ENCODE measurements at places on chromosomes 7 and 10.

DNA sequence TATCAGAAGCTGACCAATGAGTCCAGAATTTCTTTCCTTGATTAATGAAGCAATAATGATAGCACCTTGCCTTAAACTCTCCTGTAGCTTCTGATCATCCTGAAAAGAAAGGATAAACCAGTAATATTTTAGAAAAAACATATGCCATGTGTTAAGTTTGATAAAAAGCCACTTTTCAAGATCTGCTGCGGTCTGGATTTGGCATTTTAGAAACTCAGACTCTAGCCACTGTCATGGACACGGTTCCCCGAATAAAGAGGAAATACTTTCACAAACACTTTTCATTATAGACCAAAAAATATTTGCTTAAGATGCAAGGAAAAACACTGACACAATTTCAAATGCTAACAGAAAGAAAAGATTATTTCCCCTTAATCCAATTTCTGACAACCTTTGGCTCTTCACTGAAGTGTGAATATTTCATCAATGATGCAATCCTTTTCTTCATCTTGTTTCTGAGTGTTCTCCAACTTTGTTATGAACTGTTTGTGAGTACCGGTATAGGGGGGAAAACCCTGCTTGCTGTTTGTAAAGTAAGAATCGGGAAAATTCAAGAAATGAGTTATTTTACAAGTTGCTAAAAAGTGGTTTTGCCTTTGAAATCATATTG lies 329.5 kb downstream of the CRPPA start:
- DNase-seq, result no peak

DNA sequence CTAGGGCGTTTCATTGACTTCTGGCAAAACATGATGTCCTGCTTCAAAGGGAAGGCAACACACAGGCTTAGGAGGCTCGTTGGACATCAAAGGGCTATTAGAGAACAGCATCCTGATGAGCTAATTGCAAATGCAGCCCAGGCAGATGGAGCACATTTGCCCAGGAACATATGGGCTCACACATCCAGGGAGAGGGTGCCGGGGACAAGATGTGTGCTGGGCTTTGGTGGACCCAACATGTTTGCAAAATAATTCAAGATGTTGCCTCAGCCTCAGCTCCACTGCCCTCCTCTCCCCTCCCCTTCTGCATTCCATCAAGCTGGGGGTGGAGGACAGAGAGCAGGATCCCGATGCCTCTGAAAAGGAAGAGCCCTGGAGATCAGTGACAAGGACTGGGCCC lies 217.1 kb upstream of the ZMIZ1 start:
- DNase-seq, result peak; percentile 61

GRCh38 chr10:49161411-49161997 lies 26.7 kb downstream of the TMEM273 start:
- no peak for DNase-seq

GRCh38 chr7:73366127-73366526 lies 38.2 kb downstream of the FKBP6 start:
- DNase-seq, result no peak

DNA sequence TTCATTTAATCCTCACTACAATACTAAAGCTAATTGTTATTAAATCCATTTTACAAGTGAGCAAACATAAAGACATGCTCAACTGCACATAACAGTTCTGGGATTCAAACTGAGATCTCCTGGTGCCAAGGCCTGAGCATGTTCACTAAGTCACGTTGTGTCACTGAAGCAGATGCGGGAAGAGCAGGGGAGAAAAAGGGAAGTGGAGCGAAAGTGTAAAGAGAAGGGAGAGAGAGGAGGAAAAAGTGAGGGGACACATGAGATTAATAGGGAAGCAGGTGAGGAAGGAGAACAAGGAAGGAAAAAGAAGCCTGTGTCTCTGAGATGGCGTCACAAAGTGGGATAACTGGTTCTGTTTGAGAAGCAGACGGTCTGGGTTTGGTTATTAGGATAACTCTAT lies 38.9 kb upstream of the KAT6B start:
- DNase-seq, result no peak

DNA sequence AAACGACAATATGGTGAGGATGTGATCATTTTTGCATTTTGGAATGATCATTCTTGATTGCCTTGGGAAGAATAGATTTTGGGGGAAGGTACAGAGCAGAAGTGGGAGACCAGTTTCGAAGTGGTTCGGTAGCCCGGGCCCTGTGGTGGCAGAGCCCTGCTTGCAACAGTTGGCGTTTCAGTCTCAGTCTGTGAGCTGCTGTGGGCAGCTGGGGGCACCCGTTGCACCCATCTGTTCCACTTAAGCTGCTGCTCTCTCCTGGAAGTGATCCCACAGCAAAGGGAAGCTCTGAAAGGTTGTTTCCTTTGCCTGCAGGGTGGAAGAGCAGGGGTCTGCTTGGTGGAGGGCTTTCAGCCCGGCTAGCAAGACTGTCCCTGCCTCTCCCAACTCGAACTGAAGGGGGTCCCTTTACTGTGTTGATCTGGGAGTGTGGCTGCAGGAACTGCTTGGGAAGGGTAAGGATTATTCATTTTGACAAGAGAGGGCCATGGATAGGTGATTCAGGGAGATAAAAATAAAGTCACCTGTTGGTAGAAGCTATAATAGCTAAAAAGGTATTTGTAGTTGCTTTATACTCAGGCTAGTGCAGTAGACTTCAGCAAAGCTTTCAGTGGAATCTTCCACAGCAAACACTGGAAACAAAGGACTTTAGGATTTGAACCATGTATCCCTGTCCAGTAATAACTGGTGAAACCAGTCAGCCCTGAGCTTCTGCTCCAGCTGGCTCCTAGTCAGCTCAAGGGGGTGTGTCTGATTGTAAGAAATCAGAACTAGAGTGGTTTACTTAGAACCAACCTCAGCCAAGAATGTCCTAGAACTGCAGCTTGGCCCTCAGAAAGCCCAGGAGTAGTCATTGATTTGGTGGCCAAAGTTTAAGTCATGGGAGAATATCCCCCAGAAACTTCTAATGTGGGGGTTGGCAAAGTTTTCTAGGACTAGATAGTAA lies 53.1 kb upstream of the PDCD4 start:
- no peak for DNase-seq
